ENCODE measurements at places on chromosomes 6 and 20.

GRCh38 chr6:13346245-13346644 is 17.9 kb upstream of the TBC1D7 start:
- DNase-seq: no peak

GRCh38 chr6:127188744-127189143 is 70.3 kb downstream of the RSPO3 start:
- DNase-seq: no peak

- no peak for DNase-seq
Observed at GRCh38 chr6:159899994-159900745, 9.4 kb downstream of the MAS1 start.

DNA sequence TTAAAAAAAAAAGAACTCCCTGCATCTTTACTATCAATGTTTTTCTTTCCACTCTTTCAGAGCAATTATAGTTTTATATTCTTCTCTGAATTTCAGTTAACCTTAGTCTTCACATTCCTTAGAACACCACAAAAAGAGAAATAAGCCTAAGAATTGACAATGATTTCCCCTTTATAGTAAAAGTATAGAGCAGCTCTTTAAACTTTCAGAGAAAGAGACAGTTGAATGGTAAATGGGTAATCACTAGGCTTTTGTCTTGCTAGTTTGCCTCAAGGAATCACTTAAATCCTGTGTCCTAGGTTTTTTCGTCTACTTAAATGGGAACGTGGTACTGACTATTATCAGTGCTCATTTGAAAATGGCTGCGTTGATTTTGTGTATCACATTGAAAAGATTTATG is 31.8 kb downstream of the SLX4IP start:
- no peak for DNase-seq

DNA sequence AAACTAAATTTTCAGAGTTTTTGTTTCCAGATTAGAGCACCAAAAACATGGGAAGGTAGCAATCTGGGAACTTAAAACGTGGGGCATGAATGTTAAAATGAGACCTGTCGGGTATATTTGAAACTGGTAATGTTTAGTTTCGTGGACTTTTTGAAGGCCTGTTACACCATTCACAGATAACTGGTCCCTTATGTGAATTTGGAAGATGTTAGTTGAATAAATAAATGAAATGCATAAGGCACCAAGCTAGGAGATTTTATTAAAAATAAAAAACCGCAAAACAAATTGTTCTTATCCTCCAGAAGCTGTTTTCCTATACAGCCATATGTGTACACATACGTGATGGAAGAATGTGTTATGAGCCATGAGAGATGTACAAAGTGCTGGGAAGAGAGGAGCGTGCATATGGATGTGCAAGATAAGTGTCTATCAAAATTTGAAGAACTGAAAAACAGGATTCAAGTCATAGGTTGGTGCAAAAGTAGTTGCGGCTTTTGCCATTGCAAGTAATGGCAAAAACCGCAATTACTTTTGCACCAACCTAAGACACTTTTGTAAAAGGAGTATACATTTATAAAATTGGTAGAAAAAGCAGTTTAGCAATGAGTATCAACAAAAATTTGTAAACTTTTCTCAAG is 700 bp upstream of the MCUR1 start:
- no peak for DNase-seq

- DNase-seq: no peak
Observed at GRCh38 chr6:10838794-10839333, 525 bp upstream of the MAK start.

DNA sequence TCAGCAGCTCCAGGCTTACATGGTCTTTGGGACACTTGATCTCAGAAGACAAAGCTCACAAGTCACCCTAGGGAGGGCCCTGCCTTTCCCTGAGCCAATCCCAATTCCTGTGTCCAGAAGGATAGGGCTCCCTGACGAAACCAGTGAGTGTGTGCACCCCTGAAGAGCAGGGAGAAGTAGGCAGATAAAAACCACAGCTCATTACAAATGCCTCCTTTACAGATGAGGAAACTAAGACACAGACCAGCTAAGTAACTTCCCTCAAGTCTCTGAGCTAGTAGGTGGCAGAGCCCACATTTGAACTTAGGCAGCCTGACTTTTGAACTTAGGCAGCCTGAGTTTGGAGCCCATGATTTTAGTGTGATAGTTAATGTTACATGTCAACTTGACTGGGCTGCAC is 6.7 kb upstream of the ZFAND3 start:
- DNase-seq: no peak

GRCh38 chr6:138979365-138979764 is 8.7 kb downstream of the REPS1 start:
- no peak for DNase-seq

DNA sequence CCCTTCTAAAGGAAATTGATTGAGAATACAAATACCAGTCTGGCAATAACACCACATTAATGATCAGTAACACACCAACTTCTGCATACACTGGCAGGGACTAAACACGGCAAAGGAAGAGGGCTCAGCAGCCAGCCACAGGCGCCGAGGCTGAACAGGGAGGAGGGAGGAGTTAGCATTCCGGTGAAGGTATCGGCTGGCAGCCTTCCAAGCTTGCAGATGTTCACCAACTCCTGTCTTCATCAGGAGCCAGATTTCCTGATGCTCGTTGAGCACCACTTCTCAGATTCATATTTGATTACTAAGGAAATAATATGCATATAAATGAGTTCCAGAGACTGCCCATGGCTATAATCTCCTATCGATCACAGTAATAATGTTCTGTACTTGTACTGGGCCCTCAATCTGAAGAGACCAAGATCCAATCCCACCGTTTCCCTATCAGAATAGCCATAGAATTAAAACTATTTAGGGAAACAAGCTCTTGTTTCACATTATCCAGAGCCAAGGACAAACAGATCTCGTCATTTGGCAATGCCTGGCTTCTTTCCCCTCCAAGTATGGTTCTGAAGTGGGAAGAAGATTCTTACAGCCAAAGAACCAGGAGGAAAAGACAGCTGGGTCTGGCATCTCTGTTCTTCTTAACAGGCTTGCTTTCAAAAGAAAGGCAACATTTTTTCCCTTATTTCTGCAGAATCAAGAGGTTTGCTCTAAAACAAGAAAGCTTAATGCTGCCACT is 42.2 kb downstream of the GFOD1 start:
- DNase-seq: no peak

GRCh38 chr20:58603721-58604120 is 47.4 kb upstream of the STX16 start:
- DNase-seq: no peak

DNA sequence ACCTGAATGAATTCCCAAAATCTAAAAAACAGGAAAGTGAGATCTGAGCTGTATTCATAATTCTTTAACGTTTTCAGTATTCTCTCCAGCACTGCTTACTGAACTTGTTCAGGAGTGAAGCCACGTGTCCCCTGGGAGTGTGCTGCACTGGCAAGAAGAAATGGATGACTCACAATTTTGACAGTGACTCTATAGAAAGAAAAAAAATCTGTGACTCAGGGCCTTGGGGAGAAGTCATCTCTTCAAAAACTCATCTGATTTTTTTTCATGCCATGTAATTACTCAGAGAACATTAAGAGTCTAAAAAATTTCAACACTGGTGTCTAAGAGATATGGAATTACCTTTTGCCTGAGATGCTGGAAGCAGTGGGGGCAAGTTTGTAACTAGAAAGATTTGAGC is 39.7 kb downstream of the ANKEF1 start:
- DNase-seq: no peak

DNA sequence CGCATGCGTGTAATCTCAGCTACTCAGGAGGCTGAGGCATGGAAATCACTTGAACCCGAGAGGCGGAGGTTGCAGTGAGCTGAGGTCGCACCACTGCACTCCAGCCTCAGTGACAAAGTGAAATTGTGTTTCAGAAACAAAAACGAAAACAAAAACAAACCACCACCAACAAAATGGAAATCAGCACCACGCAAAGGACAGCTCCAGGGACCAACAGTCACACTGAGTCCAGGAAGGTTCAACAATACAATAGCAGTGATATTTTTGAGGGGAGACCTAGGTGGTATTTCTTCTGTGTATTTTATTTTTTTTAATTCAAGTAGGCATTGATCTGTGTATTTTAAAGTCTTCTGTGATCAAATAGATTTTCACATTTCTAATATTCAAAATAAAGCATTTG is 9.8 kb downstream of the HLA-F start:
- no peak for DNase-seq

GRCh38 chr6:113171882-113172281 is 685.3 kb upstream of the MARCKS start:
- no peak for DNase-seq

- no peak for DNase-seq
Observed at GRCh38 chr6:1865585-1865984, 255.9 kb downstream of the FOXC1 start.

GRCh38 chr6:70820778-70821177 is 136.1 kb downstream of the B3GAT2 start:
- DNase-seq: no peak

- peak; percentile 81 for DNase-seq
Observed at GRCh38 chr6:170129691-170130171, 161.1 kb downstream of the DLL1 start.

DNA sequence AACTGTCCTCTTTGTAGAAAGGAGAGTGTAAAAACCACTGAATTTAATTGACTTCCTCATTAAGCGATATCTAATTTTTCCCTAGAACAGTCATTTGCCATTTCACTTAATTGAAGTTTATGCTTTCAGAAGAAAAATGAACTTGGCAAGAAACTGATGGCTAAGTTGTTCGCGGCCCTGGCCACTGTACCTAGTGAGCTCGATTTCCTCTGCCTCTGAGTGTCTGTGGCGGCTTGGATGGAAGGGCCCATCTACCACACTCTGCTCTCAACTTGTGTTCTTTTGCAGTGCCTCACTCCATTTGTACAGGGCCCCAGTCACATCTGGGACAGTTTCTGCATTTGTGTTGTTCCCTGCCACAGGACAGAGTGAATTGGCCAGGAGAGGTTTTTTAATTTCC is 102.9 kb downstream of the BCAS1 start:
- DNase-seq: no peak

DNA sequence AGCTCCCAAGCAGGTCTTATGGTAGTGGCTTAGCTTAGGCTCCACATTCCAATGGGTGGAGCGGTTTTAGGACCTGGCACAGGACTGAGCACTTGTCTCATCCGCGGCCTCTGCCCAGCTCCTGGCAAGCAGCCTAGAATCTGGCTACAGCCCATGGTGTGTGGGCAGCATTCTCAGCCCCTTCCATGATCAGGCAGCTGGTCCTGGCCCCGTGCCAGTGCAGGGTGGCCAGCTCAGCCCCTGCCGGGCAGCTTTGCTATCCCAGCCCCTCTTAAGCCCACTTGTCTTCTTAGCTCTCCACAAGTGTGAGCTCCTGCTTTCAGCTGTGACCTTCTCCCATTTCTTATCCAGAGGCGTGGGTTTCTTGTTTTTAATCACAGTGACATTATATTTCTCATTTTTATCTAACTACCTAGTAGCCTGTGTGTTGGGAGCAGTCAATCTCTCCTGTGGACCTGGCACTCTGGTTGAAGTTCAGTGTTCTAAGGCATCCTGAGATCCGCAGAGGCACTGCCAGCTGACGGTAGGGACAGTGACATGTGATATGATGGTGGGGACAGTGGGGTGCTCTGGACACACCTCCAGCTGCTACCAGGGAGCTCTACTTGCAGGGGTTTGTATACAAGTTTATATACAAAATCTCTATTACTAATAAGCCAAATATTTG is 119.9 kb upstream of the PRND start:
- no peak for DNase-seq

- no peak for DNase-seq
Observed at GRCh38 chr6:28953039-28953584, 29.3 kb upstream of the TRIM27 start.

- DNase-seq: no peak
Observed at GRCh38 chr6:11774426-11774825, 4.2 kb downstream of the ADTRP start.

DNA sequence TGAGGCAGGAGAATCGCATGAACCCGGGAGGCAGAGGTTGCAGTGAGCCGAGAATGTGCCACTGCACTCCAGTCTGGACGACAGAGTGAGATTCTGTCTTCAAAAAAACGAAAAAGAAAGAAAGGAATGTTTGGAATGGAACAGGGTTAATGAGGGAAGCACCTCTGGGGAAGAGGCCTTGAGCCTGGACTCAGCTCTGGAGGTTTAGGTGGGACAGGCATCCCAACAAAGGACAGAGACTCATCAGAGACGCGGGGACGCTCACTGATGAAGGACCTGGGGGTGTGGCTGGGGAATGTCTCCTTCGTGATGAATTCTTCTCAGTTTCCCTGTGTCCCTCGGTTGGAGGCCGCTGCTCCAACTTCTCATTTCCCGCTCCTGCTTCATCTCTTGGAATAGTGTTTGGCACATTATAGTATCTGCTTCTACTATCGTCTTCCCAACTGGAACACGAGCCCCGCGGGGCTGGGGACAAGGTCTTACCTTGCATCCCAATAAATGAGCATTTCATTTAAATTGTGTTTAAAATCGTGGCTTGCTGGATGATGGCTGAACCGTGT is 27.6 kb downstream of the KIF25 start:
- no peak for DNase-seq

GRCh38 chr6:138234363-138234762 is 16.1 kb upstream of the PBOV1 start:
- no peak for DNase-seq

- no peak for DNase-seq
Observed at GRCh38 chr6:16947375-16948015, 154.4 kb upstream of the STMND1 start.

- DNase-seq: no peak
Observed at GRCh38 chr20:34052414-34052813, 58.7 kb downstream of the RALY start.

DNA sequence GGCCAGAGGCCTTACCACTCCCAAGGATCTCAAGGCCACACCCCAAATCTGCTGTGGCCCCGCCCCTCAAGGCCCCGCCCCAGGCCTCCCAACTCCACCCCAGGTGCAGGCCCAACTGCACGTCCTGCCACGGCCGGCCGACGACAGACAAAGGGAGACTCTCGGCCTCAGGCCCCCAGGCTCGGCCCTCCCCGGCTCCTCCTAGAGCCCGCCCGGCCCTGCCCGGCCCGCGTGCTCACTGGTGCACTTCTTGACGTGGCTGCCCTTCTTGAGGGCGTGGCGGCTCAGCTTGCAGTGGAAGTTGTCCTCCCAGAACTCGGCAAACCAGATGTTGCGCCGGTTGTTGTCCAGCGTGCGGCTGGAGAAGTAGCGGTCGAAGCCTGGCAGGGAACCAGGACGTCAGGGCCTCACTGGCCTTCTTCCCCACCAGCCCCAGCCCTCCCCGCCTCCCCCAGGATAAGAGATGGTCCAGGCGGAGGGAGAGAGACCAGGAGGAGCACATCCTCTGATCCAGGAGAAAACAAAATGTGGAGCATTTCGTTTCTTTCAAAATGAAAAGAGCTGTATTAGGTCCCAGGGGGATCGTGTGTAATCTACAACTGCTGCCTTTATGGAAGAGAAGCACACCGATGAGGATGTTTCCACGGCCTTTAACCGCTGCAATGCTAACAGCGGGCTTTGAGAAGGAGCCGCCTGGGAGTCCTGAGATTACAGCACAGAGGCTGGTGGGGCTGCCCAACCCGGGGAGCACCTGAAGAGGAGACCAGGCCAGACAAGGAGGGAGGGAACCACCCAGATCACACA is 89.4 kb downstream of the GRM4 start:
- DNase-seq: peak; percentile 85

DNA sequence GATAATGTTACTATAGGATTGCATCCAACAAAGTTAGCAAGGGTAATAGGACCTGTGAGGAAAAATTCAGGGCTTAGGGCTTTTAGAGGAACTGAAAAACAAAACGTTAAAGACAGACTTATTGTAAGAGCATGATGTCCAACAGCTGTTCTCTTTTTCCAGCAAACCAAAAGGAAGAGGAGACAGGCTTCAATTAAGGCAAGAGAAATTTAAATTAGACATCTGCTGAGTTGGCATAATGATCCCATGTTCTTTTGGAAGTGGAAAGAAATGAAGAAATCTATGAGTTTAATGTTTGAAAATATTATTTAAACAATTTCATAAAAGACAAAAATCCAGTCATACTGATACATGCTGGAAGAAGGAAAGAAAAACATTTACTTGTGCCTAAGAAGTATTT is 95.7 kb upstream of the HMGCLL1 start:
- no peak for DNase-seq

Data from upper lobe of right lung (tissue), 1 donor.